Testis (tissue), 5 donors: ENCODE measurements at places on chromosomes 7 and 10. TPM values are rescaled to one million over a fixed set of nuclear protein-coding genes. Genes with fewer than 3 reads are reported as not detected.

MOGAT3 gene
- polyA plus RNA-seq, result not detected

IL2RA gene
- 1.0 TPM for polyA plus RNA-seq

GRCh38 chr7:10677211-10677610 is 296.5 kb upstream of the PHF14 start:
- no peak for DNase-seq

DNA sequence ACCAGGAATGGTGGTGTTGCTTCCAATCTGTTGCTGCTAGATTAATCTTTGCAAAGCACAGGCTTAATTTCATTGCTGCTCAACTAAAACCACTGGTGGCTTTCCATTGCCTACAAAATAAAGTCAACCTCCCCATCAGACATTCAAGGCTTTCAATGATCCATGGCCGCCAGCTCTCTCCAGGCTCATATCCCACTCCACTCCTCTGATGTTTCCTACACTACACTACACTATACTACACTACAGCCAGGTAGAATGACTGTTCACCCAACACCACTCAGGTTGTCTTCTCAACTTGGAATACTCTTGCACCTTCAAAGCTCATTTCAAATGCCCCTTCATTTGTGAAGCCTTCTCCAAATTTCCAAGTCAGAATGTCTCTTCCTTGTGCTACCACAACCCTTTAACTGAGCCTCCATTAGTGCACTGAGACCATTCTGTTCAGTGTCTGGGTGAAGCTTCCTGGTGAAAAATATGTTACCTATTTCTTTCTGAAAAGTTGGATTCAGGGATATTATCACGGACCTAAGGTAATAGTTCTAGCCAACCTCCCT is 35.5 kb upstream of the CC2D2B start:
- DNase-seq, result no peak

TMEM236 gene
- 0.49 TPM for polyA plus RNA-seq

- no peak for DNase-seq
These were observed 490 bp downstream of the KIN start for GRCh38 chr10:7787150-7787856.

DNA sequence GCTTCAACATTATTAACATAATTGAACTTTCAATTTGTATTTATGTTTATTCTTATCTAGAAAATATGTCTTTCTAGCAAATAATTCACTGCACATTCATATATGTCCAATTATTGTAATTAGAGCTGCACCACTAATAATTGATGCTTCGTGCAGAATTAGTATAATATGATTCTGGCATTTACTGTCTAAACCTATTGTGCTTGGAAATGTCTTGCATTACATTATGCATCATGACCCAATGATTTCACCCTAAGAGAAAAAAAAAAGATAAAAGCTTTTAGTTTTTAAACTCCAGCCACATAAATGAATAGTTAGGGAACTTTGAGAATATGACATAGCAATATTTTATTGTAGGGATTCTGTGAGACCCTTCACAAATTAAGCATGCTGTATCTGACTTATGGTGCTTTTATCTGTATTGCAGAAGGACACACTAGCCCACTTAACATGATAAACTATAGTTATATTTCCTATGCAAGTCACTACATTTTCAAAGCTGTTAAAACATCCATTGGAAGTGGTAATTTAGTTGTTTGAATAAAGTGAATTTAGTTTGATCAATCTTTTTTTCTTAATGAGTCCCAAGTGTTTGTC is 1609.1 kb downstream of the REEP3 start:
- no peak for DNase-seq

DNA sequence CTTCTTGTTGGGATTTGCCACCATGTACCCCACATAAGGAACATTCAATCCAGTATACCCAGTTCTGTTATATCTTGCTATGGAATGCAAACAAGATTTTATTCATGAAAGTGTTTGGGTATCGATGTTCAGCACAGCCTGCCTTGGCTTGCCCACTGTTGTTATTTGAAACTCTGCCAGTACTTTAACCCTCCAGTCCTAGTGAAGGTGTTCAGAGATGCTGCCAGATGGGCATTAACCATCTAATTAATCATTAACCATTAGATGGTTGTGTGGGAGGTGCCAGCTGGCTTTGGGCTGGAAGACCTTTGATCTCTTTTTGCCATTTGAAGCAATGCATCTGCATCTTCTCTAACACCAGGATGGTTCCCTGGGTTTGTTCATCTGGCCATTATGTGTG is 363.0 kb downstream of the SH2D4B start:
- DNase-seq, result no peak

GRCh38 chr7:43669286-43670081 is 59.8 kb downstream of the COA1 start:
- no peak for DNase-seq

- DNase-seq, result peak; percentile 44
These were observed 34.7 kb upstream of the KMT2E start for GRCh38 chr7:104979167-104979841.

DNA sequence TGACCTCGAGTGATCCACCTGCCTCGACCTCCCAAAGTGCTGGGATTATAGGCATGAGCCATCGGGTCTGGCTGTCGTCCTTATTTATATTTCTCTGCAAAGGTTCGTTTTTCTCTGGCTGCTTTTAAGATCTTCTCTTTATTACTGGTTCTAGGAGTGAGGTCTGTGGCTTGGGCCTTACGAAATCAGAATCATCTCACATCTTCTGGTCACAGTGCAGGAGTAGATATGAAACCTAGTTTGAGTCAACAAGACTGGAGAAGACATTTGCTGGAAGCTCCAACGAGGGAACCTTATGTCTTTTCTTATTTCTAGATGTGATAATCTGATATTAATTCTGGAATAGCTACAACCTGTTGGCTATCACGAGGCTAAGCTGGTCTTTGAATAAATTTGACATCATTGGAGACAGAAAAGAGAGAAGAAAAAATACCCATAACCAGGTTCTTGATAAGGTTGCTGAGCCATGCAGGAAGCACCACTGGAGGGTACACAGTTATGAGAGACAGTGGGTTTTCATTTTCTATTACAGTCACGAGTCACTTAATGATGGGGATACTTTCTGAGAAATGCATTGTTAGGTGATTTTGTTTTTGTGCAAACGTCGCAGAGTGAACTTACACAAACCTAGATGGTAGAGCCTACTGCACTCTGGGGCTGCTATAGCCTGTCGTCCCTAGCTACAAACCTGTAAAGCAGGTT is 25.6 kb upstream of the IL15RA start:
- DNase-seq, result no peak

DNA sequence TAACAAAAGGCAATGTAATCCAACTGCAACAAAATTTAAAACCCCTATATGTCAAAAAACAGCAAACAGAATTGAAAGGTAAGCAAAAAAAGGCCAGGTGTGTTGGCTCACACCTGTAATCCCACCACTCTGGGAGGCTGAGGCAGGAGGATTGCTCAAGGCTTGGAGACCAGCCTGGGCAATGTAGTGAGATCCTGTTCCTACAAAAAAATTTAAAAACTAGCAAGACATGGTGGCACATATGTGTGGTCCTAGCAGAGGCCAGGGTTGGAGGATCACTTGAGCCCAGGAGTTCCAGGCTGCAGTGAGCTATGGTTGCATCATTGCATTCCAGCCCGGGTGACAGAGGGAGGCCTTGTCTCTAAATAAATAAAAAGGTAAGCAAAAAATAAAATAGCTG is 212.1 kb upstream of the KLF14 start:
- DNase-seq, result no peak

KLF14 gene
- polyA plus RNA-seq, result 1.7 TPM

SPAM1 gene
- polyA plus RNA-seq, result 18.1 TPM

POLR2J2 gene
- 1.4 TPM for polyA plus RNA-seq

- no peak for DNase-seq
These were observed 86.2 kb downstream of the TACC2 start for GRCh38 chr10:122075171-122075570.

ACHE gene
- 5.1 TPM for polyA plus RNA-seq

DNA sequence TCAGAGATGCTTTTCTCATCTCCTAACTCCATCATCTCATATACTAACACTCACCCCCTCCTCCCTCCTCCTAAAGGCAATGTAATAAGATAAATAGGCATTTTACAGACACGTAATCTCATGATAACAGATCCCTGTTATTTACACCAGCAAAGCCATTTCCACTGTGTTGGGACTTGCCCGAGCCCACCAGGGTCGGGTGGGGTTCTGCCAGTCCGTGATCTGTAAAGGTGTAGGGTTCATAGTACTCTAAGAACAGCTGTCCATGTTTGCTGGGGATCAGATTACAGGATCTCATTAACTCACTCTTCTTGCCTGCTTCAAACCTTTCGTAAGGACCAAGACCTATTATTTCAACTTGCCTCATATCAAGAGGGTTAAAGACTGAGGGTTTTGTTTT is 172.4 kb downstream of the FZD1 start:
- no peak for DNase-seq

TRIM50 gene
- polyA plus RNA-seq, result 10.8 TPM

- DNase-seq, result no peak
These were observed 67.8 kb downstream of the CPVL start for GRCh38 chr7:29078311-29079260.

DNA sequence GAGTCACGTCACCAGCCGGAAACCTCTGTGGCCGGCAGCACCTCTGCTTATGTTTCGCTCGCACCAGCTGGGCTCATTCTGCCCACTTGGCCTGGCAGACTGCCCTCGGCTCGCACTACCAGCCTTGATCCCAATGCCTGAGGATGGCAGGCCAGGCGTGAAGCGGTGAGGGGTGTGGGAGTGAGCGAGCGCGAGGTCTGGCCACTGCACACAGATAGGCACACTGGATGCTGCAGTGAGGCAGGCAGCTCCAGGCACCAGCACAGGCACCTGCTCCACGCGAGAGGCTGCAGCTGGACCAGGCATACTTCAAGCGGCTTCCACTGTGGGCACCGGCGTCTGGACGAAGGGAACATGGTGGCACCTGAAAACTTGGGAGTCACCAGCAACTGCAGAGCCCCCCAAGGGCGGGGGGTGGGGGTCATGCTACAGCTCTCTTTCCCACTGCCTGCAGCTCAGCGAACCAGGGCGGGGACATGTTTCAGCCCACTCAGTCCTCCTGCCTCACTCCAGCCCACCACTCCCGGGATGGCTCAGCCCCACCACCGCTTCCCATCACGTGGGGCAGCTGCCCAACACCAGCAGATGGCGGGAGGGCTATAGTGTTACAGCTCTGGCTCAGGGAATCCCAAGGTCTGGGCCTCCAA is 5.4 kb upstream of the DMTF1 start:
- no peak for DNase-seq

- no peak for DNase-seq
These were observed 97.8 kb downstream of the AGMO start for GRCh38 chr7:15463801-15464666.

MINDY4 gene
- 25.3 TPM for polyA plus RNA-seq

CALML5 gene
- not detected for polyA plus RNA-seq

DNA sequence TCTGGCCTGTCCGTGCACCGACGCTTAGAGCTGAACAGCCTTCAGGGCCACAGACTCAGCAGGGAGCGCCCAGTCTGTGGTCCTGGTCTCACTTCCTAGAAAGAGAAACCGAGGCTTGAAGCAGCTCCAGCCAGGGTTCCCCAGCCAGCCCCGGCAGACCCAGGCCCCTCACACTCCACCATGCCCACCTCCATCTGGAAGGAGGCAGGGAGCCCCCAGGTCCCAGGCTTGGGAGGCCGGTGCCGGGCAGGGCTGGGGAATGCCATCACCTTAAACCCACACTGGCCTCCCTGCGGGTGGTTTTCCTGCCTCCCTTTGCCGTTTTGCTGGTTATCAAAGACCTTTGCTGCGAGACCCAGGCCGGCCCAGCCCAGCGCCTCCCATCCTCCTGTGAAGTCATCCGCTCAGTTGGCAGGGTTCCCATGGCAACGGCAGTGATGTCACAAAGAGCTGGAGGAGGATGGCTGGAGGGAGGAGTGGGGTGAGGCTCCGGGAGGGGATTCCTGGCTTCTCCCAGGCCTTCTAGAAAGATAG is 24.0 kb downstream of the ELFN1 start:
- DNase-seq, result peak; percentile 62

DNA sequence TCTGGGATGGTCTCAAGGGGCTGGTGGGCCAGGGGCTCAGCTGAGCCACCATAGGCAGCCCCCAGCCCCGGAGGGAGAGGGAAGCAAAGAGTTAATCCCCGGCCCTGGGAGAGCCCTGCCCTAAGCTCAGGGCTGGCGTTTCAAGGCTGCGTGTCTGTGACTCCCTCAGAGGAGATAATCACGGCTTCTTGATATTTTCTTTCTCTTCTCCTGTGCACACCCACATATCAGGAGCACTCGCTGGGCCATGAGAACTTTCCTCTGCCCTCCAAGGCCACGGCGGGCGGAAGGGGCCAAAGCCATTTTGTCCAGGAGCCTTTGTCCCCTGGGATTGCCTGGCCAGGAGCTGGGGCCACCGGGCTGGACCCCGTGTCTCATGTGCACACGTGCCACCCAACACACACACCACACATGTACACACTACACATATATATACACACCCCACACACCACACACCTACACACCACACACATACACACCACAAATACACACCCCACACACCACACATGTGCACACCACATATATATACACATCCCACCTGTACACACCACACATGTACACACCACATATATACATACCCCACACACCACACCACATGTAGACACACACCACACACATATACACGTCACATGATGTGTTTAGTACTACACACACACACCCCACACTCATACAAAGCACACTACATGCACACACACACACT is 16.9 kb downstream of the VENTX start:
- peak; percentile 81 for DNase-seq

PNLIPRP1 gene
- polyA plus RNA-seq, result 0.33 TPM

DNA sequence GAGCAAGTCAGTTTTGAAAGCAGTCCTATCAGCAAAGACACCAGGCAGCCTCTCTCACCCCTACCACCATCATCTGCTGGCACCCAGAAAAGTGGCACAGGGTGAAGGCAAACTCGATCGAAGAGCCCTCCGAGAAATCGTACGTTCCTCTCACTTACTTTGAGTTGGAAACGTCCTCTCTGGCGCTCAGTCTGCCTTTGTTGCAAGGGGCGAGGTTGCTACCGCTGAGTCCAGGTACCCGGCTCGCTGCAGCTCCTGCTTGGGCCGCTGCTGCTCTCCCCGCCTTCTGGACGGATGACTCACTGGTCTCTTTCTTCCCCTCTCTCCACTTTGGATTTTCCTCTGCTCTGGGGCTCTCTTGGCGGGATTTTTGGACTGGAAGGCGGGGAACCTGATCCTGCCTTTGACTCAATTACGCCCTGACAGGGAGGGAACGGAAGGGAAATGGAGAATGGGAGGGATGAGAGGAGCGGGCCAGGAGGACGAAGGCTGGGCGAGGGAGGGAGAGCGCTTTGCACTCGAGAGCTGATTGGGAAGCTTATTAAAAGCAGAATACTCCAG is at the start of gene PTN:
TSS of gene PTN (minus strand) at position 453 of the 561 bp plus-strand sequence. CDS start 88,760 bp downstream, outside the sequence.
- peak; percentile 62 for DNase-seq

GRCh38 chr10:28914701-28915100 is 237.4 kb downstream of the BAMBI start:
- DNase-seq, result no peak

MYL10 gene
- not detected for polyA plus RNA-seq

GRCh38 chr10:124379609-124380193 is 39.0 kb downstream of the OAT start:
- DNase-seq, result no peak

GRCh38 chr10:3106928-3107425 is 39.6 kb downstream of the PFKP start:
- DNase-seq, result no peak
